ENCODE measurements at places on chromosomes 3 and 15. TPM values are rescaled to one million over a fixed set of nuclear protein-coding genes. Genes with fewer than 3 reads are reported as not detected.

DNA sequence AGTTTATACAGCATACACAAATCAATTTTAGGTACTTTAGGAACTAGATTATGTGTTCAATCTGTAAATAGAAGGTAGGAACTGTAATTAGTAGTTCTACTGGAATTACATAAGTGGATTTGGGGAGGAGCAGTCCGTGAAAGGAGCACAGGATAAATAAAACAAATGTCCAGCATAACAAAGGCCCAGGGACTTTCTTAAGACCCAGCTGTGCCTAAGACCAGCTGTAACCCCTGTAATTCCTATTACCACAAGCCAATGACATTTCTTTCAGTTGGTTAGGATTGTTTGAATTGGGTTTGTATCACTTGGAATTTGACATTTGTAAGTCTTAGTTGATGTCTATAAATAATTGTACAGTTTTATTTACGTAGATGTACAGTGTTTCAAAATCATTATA, 4.8 kb upstream of the ZBTB20 start:
- H3K27ac ChIP-seq: no peak overlapping the region

DNA sequence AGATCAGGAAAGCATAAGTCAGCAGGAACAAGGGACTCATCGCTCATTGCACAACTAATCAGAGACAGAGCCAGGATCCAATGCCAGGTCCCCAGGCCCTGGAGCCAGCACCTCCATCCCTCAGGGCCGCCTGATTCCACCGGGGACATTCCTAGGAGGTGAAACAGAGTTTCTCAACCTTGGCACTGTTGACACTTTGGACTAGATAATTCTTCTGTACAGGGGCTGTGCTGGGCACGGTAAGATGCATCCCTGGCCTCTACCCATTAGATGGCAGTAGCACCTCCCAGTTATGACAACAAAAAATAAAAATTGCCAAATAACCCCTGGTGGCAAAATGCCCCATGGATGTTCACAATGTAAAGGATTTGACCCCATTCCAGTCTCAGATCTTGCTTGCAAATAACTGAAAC, 127.7 kb downstream of the MTHFS start:
- peak; percentile 9 for DNase-seq
- no peaks in the 10 kb centered on the region for H3K36me3 ChIP-seq
- H3K27me3 ChIP-seq: peaks cover 19% of the 10 kb centered on the region

DNA sequence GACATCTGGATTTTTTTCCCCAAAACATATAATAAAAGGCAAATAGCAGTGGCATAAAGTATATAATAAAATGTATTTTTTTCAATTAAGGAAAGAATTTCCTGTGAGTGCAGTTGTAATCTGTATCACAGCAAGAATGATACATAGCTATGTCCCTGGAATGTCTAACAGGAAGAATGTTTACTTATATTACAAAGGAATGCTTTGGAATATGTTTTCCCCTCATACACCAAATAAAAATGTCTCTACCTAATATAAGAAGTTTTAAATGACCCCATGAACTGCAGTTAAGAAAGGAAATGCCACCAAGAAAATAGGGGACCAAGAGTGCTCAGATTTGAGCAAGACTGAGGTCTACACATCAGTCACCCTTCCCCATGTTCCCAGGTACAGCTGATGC, 38.0 kb upstream of the ATP11B start:
- peaks cover 14% of the 10 kb centered on the region for H3K27me3 ChIP-seq
- no peak overlapping the region for H3K27ac ChIP-seq
- H3K36me3 ChIP-seq: no peaks in the 10 kb centered on the region
- peak overlapping the region; percentile 16 for H3K4me3 ChIP-seq
- no peak for DNase-seq
- H3K4me1 ChIP-seq: peaks cover 27% of the 10 kb centered on the region

- H3K27ac ChIP-seq: no peak overlapping the region
- no peak for DNase-seq
- no peak overlapping the region for H3K4me3 ChIP-seq
- H3K36me3 ChIP-seq: no peaks in the 10 kb centered on the region
These were observed 85.9 kb upstream of the ZPLD1 start for GRCh38 chr3:102348904-102349303.

DNA sequence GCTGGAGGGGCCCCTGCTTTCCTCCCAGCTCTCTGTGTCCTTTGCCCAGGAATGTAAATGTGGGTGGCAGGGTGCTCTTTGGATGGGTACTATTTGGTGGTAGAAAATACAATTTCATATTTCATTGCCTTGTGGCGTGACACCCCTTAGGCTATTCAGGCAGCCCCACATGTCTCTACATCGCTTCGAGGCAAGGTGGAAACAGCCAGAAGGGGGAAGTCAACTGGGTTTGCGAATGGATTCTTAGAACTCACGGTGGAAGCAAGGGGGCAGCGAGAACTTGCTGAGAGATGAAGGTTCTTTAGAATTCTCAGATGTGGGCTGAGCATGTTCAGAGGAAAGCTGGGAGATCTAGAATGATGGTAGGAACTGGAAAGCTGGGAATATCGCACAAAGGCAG, 25.3 kb downstream of the PLA2G4D start:
- DNase-seq: no peak
- peaks cover 5% of the 10 kb centered on the region for H3K36me3 ChIP-seq
- H3K4me3 ChIP-seq: no peak overlapping the region
- peaks cover 19% of the 10 kb centered on the region for H3K4me1 ChIP-seq

DNA sequence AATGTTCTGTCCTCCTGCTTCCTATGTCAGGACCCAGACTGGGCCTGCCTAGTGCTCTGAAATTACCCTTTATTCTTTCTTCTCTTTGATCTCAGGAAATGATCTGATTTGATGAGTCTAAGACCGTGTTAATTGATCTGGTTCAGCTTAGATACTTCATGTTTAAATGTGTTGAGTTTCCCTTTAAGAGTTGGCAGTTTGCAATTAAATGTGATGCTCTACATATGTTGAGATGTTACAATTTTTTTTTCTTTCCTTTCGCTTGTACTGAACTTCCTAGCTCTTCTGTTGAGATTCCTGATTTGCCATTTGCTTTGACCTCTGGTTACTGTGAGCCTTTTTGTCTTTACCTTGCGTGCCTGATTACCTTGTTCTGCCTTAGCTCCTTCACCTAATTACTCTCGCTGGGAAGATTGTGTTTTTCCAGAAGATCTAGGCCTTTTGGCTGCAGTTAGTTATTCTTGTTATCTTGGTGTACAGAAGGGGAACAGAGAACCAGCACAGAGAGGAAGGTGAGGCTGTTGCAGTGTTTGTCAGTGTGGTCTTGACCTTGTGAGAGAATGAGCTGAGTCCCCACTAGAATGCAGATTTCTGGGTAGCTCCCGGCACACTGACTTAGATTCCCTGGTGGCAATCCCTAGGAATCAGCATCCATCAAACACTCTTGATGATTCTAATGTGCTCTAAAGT, 203.6 kb downstream of the EDEM1 start:
- H3K27me3 ChIP-seq: no peaks in the 10 kb centered on the region
- no peak overlapping the region for H3K4me3 ChIP-seq
- no peak overlapping the region for H3K27ac ChIP-seq
- H3K4me1 ChIP-seq: no peaks in the 10 kb centered on the region
- no peak for DNase-seq
- no peaks in the 10 kb centered on the region for H3K36me3 ChIP-seq

- no peak overlapping the region for H3K4me3 ChIP-seq
- peaks cover 12% of the 10 kb centered on the region for H3K27me3 ChIP-seq
- DNase-seq: no peak
- no peak overlapping the region for H3K27ac ChIP-seq
- peaks cover 5% of the 10 kb centered on the region for H3K4me1 ChIP-seq
These were observed 178.3 kb upstream of the C2CD4B start for GRCh38 chr15:62343397-62343796.

DNA sequence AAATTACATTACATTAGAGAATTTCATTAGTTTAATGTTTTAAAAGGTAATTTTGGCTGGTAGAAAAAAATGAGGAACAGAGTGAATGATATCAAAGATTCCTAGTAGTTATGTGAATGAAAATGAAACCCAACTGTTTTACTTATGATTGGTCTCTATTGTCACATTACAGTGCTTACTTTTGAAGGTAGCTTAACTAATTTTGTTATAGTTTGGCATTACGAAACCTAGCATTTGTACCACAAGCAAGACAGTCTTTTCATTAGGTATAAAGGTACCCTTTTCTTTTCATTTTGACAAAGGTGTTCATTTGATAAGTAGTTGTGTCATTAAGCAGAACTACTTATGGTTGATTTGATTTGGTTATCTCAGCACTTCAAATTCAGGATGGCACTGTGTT, 6.9 kb downstream of the SELENOT start:
- H3K36me3 ChIP-seq: peaks cover 37% of the 10 kb centered on the region
- no peak overlapping the region for H3K27ac ChIP-seq
- H3K4me3 ChIP-seq: no peak overlapping the region
- peaks cover 52% of the 10 kb centered on the region for H3K4me1 ChIP-seq
- no peaks in the 10 kb centered on the region for H3K27me3 ChIP-seq
- DNase-seq: no peak

DNA sequence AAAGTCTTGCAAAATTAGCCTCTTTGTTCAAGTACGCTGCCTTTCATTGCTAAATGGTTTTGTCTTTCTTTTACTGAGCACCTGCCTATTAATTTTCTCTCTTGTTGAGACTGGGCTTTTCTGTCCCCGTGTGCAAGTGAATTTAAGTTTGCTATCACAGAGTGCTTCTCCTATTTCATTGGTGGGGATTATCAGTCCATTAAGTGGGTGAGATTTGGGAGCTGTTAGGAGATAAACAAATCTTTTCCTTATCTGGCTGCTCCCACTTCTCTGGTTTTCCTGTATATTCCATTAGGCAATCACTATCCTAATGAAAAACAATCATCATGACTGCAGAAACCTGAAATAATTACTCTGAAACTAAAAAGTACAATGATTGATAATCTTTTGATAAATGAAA, 254.2 kb downstream of the NR1D2 start:
- H3K4me3 ChIP-seq: no peak overlapping the region
- H3K27ac ChIP-seq: no peak overlapping the region
- H3K36me3 ChIP-seq: no peaks in the 10 kb centered on the region

The GOLGA8Q gene
- not detected for total RNA-seq

The BCL2A1 gene
- not detected for total RNA-seq

The UPK1B gene
- total RNA-seq: not detected

The GTPBP8 gene
- total RNA-seq: 12.3 TPM

The SPSB4 gene
- not detected for total RNA-seq
